Thymus (tissue), 14 donors: ENCODE measurements at places on chromosomes 5 and 9. TPM values are rescaled to one million over a fixed set of nuclear protein-coding genes. Genes with fewer than 3 reads are reported as not detected.

The MLANA gene
- total RNA-seq, result not detected

The MPDZ gene
- total RNA-seq, result 5.1 TPM

DNA sequence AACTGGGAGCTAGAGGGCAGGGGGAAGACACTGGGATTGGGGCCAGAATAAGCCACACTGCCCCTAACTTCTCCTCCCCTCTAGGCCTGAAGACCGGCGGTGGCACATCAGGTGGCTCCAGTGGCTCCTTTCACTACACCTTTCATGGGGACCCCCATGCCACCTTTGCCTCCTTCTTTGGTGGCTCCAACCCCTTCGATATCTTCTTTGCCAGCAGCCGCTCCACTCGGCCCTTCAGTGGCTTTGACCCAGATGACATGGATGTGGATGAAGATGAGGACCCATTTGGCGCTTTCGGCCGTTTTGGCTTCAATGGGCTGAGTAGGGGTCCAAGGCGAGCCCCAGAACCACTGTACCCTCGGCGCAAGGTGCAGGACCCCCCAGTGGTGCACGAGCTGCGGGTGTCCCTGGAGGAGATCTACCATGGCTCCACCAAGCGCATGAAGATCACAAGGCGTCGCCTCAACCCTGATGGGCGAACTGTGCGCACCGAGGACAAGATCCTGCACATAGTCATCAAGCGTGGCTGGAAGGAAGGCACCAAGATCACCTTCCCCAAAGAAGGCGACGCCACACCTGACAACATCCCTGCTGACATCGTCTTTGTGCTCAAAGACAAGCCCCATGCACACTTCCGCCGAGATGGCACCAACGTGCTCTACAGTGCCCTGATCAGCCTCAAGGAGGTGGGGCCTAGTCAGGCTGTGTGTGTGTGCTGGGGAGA is 6.8 kb downstream of the DNAJB5 start:
- H3K27me3 ChIP-seq, result no peaks in the 10 kb centered on the region
- no peak overlapping the region for H3K4me3 ChIP-seq
- peak overlapping the region; percentile 25 for H3K27ac ChIP-seq
- H3K4me1 ChIP-seq, result peaks cover 3% of the 10 kb centered on the region
- peaks cover 2% of the 10 kb centered on the region for H3K36me3 ChIP-seq
- DNase-seq, result no peak

DNA sequence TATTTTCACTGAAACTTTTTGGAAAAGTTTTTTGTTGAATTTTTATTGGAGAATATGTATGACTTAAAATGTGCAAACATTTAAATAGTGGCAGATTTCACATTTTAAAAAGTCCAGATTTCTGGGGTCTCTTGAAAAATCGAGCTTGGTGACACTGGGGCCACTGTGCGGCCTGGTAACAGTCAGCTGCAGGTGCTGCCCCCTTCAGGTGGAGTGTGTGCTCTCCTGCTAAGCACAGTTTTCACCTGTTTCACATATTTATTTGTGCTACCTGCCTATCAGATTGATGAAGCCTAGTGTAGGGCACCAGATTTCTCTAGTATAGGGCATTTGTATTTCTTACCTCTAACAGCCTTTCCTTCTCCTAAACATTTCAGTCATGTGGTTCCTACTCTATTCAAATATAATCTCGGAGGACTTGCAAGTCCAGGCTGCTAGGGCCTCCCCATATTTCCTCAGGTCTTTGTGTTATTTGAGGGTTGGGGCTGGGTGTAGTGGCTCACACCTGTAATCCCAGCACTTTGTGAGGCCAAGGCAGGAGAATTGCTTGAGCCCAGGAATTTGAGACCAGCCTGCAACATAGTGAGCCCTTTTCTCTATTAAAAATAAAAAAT is 95.8 kb upstream of the KLF9 start:
- no peaks in the 10 kb centered on the region for H3K27me3 ChIP-seq
- no peak overlapping the region for H3K4me3 ChIP-seq
- no peak overlapping the region for H3K27ac ChIP-seq
- no peaks in the 10 kb centered on the region for H3K36me3 ChIP-seq
- DNase-seq, result no peak
- H3K4me1 ChIP-seq, result no peaks in the 10 kb centered on the region

GRCh38 chr9:74865177-74865576 is 22.5 kb downstream of the TRPM6 start:
- H3K36me3 ChIP-seq, result no peaks in the 10 kb centered on the region
- H3K4me3 ChIP-seq, result no peak overlapping the region
- no peak for DNase-seq
- H3K4me1 ChIP-seq, result no peaks in the 10 kb centered on the region

DNA sequence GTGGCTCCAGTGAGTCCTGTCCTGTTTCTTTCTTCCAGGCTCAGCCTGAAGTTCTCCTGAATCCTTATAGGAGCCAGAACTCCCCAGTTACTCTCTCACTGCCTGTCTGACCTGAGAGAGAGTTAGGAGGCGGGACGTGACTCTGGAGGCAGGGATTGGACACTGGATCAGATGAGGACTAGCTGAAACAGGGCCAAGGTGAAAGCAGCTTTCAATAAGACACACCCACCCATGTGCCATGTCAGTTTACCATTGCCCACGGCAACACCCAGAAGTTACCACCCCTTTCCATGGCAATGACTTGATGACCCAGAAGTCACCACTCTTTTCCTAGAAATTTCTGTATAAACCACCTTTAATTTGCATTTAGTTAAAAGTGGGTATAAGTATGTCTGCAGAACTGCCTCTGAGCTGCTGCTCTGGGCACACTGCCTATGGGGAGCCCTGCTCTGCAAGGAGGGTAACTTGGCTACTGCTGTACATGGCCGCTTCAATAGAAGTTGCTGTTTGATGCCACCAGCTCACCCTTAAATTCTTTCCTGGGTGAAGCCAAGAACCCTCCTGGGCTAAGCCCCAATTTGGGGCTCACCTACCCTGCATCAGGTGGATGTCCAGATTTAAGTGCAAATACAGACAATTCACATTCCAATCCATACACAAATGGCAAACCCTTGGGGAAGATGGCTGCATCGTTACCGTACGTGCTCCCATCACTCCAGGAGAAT is 13.7 kb downstream of the FCN2 start:
- H3K27me3 ChIP-seq, result no peaks in the 10 kb centered on the region
- no peaks in the 10 kb centered on the region for H3K36me3 ChIP-seq
- no peaks in the 10 kb centered on the region for H3K4me1 ChIP-seq
- no peak for DNase-seq

GRCh38 chr5:39057734-39058133 is 16.5 kb downstream of the RICTOR start:
- H3K4me3 ChIP-seq, result no peak overlapping the region
- no peaks in the 10 kb centered on the region for H3K27me3 ChIP-seq
- H3K27ac ChIP-seq, result no peak overlapping the region
- no peaks in the 10 kb centered on the region for H3K4me1 ChIP-seq
- DNase-seq, result no peak
- peaks cover 6% of the 10 kb centered on the region for H3K36me3 ChIP-seq

DNA sequence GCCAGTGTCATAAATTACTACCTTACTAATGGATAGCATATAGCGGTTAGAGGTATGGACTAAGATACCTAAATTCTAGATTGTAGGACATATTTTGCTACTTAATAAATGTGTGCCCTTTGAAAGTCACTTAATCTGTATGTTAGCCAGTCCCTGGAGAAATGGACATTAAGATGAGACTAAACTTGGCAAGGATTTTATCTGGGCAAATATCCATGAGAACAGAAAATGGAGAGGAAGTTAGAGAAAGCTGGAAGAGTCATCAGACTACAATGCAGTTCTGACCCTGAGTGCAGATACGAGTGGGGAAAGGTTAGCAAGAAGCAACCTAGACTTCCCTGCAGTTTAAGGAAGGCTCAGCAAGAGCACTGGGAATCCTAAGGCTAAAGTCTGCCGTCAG is 33.0 kb downstream of the TBCA start:
- no peak for DNase-seq
- no peak overlapping the region for H3K27ac ChIP-seq
- no peaks in the 10 kb centered on the region for H3K36me3 ChIP-seq
- H3K27me3 ChIP-seq, result no peaks in the 10 kb centered on the region
- H3K4me3 ChIP-seq, result no peak overlapping the region
